ENCODE measurements at places on chromosomes 6 and 20.

GRCh38 chr20:36629719-36630681, 16.0 kb downstream of the SLA2 start:
- DNase-seq, result no peak

DNA sequence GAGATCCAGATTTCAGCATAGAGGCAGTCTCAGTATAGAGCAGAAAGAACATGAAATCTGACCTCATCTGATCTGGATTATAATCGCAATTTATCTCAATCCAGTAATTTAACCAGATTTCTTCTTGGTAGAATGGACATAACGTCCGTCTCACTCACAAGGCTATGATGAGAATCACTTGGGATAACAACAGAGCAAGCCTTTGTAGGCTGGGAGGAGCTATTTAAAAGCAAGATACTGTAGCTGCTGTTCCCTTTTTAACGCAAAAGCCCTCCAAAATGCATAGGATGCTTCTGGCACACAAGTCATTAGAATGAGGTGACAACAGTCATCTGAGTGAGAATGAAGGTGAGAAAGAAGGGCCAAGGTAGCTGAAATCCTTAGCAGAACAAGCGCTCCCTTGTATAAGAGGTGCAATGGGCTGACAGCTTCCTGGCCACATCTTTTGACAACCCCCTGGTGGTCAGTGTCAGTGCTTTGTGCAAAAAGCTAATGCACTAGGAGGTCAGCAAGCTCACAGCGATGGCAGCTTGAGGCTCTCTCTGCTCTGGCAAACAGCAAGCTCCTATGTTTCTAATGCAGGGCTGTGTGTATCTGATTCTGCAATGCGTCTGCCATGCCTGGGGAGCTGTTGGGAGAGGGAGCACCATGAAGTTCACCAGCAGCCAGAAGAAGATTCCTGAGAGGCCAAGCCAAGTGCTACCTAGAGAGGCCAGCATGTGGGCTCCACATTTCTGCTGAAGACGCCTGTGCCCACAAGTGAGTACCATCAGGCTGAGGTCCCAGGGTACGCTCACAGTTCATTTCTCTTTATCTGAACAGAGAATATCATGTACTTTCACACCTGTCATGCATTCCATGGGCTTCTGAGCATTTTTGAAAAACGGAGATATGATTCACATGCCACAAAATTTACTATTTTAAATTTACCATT, 16.2 kb downstream of the METTL24 start:
- no peak for DNase-seq

- no peak for DNase-seq
Observed at GRCh38 chr6:169839898-169840631, 88.6 kb downstream of the ERMARD start.

DNA sequence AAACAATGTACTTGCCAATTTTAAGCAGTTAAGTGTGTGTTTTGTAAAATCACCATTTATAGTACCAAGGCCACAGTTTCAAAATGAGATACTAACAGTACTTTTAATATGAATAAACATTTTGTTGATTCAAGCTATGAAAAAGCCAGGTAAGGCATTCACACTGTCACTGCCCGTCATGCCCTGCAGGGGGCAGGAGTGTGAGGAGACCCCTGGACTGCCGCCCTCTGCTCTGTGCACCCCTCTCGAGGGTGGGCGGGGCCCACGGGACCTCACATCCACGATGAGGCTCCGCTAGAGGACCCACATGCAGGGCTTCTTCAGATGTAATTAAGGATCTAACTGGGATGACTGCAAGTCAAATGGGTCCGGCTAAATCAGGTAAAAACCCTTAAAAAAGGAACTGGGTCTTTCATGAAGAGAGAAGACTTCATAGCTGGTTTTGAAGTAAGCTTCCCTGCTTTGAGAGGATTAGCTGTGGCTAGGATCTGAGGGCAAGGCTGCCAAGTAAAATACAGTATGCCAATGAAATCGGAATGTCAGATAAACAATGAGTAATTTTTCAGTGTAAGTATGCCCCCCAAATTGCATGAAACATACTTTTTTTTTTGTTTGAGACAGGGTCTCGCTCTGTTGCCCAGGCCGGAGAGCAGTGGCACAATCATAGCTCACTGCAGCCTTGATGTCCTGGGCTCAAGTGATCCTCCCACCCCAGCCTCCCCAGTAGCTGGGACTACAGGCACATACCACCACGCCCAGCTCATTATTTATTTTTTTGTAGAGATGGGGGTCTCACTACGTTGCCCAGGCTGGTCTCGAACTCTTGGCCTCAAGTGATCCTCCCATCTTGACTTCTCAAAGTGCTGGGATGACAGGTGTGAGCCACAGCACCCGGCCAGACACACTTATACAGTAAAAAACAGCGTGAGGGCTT, 18.7 kb downstream of the DIDO1 start:
- DNase-seq, result no peak

DNA sequence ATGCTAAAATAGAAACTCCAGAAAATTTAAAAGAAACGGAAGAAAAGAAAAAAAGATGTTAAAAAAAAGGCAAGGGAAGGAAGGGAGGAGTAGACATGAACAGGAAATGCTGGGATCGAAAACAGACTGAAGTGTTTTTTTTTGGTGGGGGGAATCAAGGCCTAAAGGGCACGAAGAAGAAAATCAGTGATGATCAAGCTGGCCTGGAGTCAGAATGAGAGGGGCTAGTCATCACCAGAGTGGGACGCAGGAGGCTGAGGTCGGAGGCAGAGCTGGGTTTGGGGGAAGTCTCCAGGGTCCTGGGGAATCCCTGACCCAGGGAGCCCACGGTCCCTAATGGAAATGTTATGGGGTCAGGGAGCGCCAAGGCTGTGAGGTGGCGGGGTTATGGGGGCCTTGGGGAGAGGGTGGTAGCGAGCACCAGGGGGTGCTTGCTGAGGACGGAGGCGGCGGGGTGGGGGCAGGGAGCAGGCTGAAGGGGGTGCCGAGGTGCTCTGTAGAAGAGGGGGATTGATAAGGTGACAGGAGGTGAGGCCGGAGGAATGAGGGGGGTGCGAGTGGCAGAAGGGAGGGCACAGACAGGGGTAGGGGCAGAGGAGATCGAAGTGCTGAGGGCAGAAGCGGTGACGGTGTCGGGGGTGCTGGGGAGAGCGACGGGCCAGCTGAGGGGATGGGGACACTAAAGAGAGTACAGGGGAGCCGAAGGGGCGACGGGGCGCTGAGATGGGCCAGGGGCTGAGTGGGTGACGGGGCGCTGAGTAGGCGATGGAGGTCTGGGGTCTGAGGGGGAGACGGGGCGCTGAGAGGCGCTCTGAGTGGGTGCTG, 684 bp downstream of the ZNFX1 start:
- no peak for DNase-seq

DNA sequence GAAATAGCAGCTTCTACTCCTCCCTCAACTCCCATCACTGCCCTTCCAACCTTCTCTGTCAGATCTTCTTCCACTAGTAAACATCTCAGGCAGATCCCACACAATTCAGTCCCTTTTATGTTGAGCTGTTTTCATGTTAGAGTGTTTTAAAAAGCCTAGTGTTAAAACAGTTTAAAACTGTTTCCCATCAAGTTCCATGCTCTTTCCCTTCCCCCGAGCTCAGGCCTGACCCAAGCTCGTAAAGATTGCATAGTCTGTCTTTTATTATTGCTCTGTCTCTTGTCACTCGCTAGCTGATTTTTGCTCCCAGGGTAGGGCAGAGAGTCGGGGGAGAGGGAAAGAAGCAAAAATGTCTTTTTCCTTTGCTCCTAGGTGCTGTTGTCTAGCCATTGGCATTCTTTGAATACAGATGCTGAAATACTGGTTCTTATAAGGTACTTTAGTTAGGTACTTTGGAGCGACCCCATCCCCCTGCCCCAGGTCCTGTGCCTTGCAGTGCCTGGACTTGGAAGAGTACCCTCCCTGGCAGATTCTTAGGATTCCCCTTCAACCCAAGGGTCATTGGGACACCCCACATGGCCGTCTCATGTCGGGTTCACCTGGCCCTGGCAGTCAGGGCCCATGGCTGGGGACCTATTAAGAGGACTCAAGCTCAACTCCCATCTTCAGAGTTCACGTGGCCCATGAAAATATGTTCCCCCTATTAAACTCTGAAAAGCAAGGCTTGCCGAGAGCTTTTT, 101.2 kb upstream of the ARMC2 start:
- no peak for DNase-seq

DNA sequence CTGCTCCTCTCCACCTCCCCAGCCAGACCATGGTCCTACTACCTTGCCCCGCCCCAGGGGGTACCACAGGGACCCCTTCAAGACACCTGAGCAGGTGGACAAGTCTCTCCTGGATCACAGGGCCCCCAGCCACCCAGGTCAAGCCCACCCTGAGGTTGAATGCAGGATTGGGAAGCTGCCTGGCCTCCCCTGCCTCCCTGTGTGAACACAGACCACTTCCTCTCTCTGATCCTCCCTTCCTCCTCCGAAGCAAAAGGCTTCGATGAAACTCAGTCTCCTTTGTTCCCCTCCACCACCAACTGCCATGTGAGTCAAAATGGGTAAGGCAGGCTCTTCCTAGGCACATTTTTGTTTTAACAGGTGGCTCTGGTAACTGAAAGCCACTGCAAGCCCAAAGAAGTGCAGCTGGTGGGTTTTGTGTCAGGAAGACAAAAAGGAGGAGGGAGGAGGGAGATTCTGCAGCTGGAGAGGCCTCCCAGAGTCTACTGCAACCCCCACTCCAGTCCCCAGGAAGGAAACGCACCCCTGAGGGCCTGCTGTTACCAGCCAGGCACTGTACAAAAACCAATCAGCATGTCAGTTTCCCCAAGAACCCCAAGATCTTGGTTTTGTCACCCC, 5.4 kb downstream of the ADA start:
- no peak for DNase-seq

DNA sequence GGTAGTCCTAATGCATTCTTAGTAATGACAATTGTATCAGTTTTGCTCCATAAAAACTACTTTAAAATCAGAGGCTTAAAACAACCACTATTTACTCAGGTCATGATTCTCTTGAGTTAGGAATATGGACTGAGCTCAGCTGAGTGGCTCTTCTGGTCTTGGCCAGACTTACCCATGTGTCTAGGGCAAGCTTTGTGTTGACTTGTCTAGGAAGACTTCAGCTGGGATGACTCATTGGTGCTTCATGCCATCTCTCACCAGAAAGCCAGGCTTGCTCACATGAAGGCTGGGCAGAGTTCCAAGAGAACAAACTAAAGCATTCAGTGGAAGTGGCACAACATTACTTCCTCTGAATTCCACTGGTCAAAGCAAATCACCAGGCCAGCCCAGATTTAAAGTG, 155.3 kb downstream of the DHX35 start:
- DNase-seq, result peak; percentile 35

DNA sequence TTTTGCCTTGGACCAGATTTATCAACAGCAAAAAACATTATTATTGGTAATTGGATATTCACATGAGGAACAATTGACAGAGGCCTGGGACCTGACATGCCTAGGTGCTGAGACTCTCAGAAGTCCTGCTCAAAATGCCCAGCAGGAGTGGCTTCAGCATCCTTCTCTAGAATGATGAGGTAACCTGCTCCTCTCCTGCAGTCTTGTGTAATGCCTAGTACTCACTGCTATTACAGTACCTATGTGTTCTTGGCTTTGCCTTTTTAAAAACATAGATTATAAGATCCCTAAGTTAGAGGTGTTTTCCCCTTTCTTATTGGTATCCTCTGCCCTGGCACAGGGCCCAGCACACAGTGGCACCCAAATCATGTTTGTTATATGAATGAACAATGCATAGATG, 230.9 kb downstream of the PKHD1 start:
- DNase-seq, result no peak

GRCh38 chr6:80060774-80061173, 45.7 kb upstream of the BCKDHB start:
- no peak for DNase-seq

- no peak for DNase-seq
Observed at GRCh38 chr20:35511814-35512420, 17.5 kb downstream of the C20orf173 start.

DNA sequence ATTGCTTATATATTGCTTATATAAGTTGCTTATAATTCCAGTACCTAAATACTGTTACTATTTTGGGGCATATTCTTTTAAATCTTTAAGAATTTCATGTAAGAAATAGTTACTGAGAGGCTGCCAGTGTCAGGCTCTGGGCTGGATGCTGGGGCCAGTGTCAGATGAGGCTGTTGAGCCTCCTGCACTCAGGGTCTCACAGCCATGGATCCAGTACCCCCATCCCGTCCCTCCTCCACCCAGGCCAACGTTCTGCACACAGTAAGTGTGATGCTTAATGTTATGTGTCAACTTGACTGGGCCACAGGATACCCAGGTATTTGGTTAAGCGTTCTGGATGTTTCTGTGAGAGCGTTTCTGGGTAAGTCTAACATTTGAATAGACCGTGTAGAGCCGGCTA, 119.5 kb upstream of the PMEPA1 start:
- DNase-seq, result no peak

DNA sequence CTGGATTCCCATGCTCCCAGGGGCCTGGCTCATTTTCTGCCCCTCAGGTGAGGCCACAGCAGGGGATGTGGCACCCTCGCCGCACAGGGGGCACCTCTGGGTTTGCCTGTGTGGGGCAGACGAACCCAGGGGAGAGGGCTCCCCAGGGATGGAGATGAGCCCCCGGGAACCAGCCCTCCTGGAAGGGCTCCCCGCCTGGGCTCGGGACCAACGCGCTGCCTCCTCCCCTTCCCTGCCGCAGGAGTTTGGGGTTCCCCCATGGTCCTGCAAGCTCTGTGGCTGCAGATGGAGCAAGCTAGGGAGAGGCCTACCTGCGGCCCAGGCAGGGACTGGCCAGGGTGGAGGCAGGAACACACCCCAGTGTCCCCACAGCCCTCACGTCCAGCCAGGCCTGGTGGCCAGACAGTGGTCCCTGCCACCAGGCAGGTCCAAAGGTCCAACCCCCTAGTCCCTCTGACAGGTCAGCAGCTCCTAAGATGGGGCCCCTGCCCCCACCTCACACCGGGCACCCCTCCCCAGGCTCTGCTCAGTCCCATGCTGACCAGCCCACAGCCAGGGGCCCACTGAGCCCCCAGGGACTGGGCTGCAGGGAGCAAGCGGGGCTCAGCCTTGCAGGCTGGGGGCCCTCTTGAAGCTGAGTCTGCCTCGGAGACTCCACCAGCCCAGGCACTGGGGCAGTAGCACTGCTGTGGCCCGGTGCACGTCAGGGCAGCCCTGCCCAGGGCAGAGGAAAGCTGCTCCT, 13.7 kb downstream of the LAMA5 start:
- no peak for DNase-seq

DNA sequence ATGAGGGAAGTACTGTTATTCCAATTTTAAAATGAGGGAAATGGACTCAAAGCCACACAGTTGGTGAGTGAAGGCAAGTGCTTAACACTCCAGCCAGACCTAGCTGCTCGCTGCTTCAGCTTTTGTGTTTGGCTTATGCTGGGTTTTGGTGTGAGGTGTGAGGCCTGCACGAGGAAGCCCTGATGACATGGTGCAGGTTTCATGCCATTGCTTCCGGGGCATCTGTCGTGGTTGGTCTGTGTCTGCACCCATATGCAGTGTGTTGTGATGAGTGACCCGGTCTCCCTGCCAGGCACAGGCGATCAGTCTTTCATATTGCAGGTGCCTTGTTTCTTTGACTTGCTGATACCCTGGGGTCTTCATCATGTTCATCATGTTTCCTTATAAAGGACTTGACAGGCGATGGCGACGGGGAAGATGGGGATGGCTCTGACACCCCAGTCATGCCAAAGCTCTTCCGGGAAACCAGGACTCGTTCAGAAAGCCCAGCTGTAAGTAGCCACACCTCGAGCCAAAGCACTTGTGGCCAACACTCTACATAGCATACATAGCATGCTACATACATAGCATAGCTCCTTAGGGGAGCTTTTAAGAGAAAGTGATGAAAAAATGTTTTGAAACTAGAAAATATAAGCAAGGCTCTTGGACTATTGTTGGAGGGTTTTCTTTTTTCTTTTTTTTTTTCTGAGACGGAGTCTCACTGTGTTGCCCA, 22.3 kb downstream of the DNMT3B start:
- DNase-seq, result no peak

Data from kidney epithelial cell (primary cell).